GM13977 (cell line): ENCODE measurements at places on chromosomes 13 and 19.

DNA sequence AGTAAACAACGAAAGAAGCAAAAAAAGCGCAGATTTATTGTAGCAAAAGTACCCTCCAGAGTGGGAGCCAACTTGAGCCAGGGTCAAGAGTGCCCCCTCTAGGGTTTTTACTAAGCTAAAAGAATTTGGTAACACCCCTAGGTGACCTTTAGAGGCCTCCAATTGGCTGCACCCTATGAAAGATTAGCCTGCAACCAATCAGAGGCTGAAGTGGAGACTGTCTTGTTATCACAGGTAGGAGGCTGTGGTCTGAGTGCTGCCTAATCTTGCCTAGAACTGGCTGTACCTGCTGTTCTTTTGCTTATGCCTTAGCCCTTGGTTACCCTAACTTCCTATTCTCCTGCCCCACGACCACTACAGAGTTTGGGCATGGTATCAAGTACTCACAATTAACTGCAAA lies 38.3 kb downstream of the ANKRD10 start:
- DNase-seq = no peak

DNA sequence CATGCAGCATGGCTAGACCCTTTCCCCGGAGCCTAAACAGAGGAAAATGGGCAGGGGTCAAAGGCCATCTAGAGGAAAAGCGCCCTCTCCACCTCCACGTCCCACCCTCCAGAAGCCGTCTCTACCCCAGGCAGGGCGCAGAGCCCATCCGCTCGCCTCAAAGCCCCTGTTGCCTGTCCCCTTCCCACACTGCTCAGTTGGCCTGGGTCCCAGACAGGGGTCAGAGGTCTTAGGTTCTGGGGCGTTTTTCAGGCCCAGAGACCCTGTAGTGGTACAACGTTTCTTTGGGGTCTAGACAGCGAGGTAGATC lies 285 bp downstream of the TMEM143 start:
- DNase-seq = peak; percentile 21

DNA sequence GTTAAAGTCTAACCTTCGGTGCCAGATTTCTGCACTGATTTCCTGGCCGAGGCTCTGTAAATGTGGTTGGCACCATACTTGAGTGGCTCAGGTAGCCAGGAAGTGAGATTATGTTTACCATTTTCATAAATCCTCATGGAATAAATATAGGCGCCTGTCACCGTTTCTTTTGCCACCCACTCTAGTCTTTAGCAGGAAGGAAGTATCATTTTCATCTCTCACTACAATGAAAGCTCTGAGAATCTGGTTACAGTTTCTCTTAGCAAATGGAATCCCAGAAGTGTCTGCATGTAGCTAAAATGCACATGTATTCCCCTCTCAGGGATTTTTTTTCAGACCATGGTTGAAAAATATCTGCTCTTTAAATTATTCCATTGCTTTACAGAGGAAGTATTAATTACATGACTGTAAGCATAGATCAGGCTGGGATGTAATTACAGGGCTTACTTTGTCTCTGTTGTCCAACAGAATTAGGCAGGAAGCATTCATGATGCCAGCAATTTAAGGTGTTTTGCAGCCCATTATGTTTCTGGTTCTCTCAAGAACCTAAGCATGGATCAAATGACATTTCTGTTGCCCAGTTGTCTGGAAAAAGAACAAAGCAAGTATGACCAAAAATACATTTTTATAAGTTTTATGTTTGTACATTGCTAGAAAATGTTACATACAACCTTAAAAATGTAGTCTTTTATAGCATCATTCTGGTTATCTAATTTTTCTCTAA lies 221.7 kb upstream of the SPRY2 start:
- no peak for DNase-seq

DNA sequence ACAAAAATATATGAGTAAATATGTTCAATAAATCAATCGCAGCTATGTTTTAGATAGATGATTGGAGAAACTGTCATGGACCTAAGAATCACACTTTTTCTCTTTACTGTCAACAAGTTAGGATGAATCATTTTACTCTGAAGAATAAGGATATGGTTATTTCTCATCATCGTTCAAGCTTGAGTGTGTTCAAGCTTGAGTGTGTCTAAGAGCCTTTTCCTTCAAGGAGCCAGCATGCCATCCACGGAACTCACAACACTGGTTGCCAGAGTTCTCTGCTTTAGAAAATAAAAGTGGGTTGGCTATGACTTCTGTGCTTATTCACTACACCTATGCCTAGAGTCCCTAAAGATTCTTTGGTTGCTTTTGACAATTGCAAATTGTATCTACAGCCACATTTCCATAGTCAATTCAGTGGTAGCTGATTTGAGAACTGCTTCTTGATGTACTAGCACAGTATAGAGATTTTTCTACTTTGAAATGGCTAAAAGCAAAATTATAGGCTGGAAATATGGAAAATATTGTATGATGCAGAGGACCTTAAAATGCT lies 58.1 kb upstream of the SCEL start:
- peak; percentile 7 for DNase-seq

GRCh38 chr19:7845390-7846154 lies 15.6 kb downstream of the EVI5L start:
- DNase-seq = no peak

DNA sequence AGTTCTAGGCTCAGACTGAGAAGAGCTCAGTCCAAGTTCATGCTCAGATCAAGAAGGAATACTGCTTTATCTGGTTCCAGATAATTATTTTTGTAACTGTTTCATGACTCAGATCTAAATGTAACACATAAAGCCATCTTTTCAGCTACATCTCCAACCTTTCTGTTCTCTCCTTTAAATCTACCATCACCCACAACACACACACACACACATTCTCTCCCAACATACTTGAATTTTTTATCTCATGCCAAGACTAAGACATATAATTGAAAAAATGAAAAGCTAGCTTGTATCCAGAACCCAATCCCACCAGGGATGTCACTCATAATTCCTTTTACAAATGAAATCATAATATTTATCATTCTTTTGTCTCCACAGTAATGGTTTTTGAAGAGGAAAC lies 7.6 kb downstream of the KATNAL1 start:
- DNase-seq = no peak

GRCh38 chr13:98118865-98119264 lies 24.0 kb upstream of the FARP1 start:
- DNase-seq = no peak

- DNase-seq = no peak
These were observed 767.1 kb downstream of the UQCRFS1 start for GRCh38 chr19:28445826-28446225.

DNA sequence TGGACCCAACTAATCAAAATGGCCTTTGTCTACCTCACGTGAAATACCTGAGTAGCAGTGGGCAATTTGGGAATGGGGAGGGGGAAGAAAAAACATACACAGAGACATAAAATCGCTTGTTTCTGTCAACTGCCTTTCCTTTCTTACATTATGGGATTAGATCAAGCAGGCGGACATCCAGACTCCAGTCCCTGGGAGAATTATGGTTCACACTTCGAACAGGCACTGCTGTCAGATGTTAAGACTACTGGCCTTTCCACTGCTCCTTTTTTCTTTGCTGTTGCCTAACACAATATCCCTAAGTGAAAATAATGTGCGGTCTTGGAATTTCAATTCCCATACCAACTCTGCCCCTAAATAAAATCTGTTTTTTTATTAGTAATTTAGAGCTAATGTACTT lies 1719.7 kb upstream of the SLC10A2 start:
- DNase-seq = no peak

DNA sequence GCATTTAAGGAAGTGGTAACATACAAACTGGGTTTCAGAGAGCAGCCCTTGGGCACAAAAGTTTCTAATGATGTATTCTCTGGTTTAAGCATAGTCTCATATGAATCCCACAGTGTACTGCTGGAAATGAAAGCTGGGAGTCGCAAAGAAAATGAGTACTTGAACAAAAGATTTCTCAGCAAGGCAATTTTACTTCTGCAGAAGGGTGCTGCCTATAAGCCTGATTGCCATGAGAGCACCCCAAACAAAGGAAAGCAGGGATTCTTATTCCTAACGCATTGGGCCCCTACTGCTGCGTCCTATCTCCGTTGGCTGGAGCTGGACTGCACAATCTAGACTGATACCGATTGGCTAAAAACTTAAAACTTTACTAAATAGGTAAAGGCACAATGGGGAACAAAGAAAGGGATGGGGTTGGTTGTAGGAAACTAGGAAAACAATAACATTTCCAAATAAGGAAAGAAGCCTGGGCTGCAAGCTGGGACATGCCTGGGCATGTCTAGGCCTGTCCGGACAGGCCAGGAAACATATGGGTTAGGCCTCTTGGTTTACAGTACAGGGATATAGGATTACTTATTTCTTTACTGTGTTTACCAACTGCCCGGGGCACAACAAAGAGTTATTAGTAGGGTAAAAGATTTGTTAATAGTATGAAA lies 27.4 kb upstream of the VN1R4 start:
- DNase-seq = no peak

GRCh38 chr19:13621413-13621812 lies 115.1 kb upstream of the CACNA1A start:
- DNase-seq = no peak

- no peak for DNase-seq
These were observed 833.0 kb upstream of the PCDH9 start for GRCh38 chr13:68063181-68063580.

DNA sequence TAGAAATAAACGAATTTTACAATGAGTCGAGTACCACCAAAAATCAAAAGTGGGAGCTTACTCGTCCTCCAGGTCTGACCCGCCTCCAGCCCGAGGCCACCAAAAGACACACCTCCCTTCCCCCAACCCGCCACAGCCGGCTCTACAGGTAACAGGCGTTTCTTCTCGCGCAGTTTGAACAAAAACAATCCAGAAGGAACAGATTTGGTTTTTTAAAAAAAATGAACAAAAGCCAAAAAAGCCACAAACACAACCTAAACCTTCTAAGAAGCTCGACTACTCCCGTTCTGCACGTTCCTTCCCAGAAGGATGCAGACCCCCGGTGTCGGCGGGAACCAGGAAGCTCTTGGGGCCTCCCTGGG lies 671 bp downstream of the ZDHHC20 start:
- peak; percentile 69 for DNase-seq

- no peak for DNase-seq
These were observed 66.8 kb upstream of the RAP2A start for GRCh38 chr13:97367016-97367822.

DNA sequence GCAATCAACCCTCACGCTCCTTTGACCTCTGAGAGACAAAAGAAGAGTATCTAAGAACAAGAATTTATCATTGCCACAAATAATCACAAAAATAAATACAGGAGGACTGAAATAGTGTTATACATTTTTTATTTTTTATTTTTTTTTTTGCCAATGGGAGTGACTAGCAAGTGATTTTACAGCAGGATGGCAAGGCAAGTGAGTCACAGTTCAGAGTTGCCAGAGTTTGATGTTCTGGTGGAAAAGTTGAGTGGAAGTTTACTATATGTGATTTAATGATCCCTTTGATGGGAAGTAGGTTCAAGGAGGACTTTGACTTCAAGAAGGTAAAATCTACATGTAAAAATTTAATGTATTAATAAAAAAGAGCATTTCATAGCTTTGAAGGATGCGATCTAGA lies 2691.4 kb downstream of the PCDH9 start:
- no peak for DNase-seq

- peak; percentile 73 for DNase-seq
These were observed 29.2 kb downstream of the ZNF844 start for GRCh38 chr19:12093777-12094176.

DNA sequence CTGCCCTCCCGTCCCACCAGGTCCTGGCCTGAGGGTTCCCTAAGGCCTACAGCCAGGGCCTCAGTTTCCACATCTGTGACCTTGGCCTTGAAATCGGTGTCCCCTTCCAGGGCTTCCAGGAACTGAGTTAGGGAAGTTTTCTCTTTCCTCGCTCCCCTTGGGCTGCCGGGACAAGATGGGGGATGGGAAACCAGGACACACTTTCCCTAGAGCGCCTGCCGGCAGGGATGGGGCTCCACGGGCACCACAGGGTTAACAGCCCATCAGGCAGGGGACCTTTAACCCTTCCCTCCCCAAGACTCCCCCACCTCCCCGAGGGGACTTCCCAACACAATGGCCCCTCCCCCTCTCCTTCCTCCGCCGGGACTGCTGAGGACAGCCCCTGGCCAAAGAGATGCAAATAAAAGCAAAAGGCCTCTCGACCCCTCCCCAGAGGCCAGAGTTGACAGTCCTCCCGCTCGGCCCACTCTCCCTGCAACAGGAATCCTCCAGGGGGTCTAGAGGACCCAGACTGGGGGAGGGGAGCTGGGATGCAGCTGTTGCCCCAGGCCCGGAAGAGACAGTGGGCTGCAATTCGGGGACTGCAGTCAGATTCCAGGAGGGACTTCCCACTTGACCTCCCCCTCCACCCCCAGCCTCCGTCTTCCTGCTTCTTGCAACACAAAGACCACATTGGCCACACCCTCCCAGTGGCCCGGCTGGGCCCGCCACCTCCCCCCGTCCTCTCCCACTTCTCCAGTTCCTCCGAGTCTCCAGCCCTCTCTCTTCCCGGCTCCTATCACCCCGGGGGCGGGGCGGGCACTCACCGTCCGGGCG lies 3.4 kb downstream of the BBC3 start:
- DNase-seq = peak; percentile 89

- peak; percentile 86 for DNase-seq
These were observed 13.5 kb upstream of the TLE5 start for GRCh38 chr19:3075605-3076431.

DNA sequence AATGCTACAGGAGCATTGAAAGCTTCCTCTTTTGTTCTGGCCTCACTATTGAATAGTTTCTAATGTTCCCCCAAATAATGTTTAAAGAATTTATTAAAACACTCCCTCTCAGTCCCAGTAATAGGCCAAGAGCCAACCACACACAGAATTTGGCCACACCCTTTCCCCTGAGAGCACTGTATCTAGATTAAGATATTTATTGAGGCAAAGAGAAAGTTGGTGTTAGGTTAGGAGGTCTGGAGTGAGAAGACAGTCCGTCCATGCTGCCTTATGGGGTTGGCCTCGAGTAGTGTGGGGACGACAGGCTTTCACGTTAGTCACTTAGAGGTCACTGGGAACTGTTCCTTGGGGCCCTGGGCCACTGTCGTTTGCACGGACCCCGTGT lies 122.9 kb upstream of the RNF113B start:
- DNase-seq = no peak

DNA sequence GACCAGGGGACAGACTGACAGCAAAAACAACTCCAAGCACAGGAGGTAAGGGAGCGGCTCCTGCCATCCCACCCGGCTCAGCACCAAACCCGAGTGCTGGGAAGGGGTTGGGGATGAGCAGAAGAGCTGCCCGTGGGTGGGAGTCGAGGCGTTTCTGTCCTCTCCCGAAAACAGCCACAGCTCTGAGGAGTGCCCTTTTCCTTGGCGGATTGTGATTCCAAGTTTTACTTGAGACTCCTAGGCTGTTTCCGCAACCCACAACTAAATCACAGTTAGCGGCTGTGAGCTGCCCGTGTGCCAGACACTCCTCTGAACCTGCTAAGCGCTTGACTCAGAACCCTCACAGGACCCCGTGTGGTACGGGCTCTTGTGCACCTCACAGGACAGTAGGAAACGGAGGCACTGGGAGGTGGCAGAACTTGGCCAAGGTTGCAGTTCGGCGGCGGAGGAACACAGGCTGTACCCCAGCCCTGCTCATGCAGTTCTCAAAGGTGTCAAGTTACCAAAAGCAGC lies 21.4 kb downstream of the CFAP97D2 start:
- no peak for DNase-seq

GRCh38 chr19:18879579-18880373 lies 16.2 kb downstream of the CERS1 start:
- no peak for DNase-seq
